NCI-H2081 treated with DMSO at 0.1 percent for 48 hours (cell line): ENCODE measurements at places on chromosomes 12 and 14.

- DNase-seq: no peak
Observed at GRCh38 chr12:77494296-77494695, 336.4 kb upstream of the NAV3 start.

GRCh38 chr12:107378609-107379008, 285.3 kb upstream of the CRY1 start:
- DNase-seq: no peak

- DNase-seq: no peak
Observed at GRCh38 chr12:47328831-47329545, 249.2 kb upstream of the AMIGO2 start.

DNA sequence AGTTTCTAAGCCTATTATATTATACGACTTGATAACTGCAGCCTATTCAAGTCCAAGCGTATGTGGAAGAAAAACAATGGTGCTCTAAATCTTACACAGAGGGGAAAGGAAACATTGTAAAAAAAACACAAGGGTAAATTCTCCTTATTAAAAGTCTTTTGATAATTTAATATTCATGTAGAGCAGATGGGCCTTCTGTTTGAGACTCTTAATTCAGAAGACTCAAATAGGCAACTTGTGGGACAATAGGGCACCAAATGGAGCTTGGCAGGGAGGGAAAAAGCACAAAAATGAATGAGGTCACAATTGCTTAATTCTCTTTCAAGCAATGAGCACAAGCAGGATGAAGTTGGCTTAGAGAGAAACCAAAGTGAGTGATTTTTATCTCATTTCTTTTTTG, 159.4 kb downstream of the NELL2 start:
- DNase-seq: no peak

DNA sequence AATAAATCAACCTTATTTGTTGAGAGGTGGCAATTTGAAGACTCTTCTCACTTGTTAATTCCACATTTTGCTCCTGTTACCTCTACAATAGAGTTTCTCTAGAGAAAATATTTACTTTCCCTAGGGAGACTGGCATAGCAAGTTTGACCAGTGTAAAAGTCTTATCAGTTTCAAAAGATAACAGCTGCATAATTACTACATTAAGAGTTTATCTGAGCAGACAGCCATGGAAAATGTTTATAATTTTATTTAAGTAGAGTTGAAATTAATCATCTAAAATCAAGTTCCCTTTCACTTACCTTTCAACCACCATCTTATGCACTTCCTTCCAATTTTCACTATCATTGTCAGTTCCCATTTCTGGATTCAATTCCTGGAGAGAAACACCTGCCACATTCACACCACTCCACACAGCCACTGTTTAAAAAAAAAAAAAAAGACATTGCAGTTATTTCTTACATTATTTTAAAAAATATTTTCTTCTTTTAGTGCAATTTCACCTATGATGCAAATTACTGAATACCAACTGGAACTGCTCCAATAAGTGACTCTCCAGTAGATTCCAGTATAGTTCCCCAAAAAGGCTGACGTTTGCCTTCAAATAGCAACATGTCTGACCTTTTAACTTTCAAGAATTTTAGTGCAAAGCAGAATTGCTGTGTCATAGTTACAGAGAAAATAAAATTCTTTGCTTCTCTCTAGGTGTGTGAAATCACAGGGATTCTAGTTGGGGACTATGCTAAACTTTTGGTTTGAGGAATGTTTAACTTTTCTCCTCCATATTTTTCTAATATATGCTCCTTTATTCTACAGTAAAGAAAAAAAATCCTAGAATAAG, 19.4 kb downstream of the LDHB start:
- no peak for DNase-seq

DNA sequence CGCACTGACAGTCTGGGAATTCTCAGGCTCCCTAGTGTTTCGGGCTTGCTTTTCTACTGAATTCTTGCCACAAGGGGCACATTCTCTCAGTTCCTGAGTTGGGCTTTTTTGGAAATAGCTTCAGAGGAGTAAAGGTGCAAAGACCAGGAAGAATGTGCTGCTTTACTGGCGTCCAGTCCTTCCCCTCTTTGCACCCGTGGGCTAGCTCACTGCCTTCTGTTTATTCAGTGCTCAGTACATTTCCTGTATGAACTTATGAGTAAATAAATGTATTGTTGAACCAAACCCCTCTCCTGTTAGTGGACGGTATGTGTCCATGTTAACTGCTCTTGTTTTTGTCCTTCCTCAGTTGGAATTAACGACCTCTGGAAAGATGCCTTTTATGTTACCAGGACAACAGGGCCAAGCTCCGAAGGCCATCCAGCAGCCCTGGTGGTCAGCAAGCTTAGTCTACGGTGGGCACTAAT, 24.0 kb downstream of the GSG1 start:
- DNase-seq: no peak

GRCh38 chr14:71070169-71070568, 162.9 kb downstream of the PCNX1 start:
- DNase-seq: no peak

DNA sequence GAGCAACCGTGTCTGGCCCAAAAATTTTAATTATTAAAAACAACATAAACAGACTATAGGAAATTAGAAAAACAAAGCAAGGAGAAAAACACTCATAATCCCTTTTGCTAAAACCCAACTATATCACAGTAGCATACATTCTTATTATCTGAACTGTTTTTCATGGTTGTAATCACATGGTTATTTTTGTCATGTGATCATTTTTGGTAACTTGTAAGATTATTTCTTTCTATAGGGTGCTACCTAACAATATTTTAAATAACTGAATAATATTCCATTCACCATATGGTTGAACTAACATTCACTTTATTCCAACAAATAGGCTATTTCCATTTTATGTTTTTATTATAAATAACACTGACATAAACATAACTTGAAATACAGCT, 23.0 kb upstream of the HECTD1 start:
- DNase-seq: no peak

DNA sequence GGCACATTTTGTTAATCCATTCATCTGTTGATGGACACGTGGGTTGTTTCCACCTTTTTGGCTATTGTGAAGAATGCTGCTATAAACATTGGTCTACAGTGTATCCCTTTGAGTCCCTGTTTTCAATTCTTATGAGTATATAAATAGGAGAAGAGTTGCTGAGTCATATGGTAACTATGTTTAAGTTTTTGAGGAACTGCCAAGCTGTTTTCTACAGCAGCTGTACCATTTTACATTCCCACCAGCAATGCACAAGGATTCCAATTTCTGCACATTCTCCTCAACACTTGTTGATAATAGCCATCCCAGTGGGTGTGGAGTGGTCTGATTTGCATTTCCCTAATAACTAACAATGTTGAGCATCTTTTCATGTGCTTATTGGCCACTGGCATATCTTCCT, 6.9 kb upstream of the SVOP start:
- no peak for DNase-seq

DNA sequence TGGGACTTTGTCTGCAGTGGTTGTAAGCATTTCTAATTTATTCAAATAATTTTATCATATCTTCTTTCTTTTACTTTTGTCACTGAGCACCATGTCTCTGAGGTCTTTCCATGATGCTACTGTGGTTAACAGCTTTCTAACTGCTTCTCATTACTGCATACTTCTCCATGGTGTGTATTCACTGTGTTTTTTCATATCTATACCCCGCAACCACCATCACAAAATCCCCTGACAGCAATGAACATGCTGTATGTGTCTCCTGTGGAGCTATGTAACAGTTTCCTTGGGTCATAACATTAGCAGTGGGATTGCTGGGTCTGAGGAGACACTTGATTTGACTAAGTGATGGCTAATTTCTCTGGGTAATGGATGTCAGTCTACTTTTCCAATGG, 29.2 kb upstream of the CHST11 start:
- no peak for DNase-seq

- no peak for DNase-seq
Observed at GRCh38 chr12:30967026-30967425, 40.5 kb downstream of the TSPAN11 start.

DNA sequence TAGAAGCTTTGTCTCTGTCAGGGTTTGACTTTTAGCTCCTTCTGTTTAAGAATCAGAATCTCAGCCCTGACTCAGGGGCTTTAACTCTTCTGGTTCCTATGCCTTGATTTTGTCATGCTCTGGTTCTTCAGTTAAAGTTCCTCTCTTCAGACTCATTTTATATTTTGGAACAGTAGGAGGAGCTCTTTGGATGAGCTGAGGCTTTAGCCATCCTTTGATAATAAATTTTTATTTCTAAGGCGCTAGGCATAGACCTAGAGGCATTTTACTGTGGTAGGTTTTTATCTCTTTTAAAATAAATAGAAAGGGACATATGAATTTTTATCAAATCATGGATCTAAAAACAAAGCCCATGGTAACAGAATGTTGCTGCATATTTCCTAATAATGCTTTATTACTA, 51.7 kb downstream of the ATP23 start:
- DNase-seq: no peak

GRCh38 chr14:99570544-99571302, 33.3 kb downstream of the CCDC85C start:
- DNase-seq: no peak

DNA sequence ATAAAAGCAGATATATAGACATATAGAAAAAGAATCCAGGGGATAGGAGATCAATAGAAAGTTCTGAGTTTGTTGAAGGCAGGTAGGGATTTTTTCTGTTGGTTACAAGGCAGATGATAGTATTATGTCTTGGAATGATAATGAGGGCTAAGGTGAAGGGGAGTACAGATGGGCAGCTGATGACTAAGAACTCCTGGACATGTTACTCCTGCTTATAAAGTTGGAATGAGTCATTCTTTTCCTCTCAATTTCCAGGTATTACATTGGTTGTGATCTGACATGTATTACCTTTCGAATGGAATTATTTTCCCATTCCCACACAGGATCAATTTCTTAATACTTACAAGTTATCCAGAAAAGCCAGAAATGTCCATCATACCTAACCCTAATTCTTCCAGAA, 545.2 kb upstream of the MGAT4C start:
- DNase-seq: no peak
